ENCODE measurements at places on chromosomes 4 and X.

- DNase-seq: no peak
These were observed 66.0 kb upstream of the STOX2 start for GRCh38 chr4:183838987-183839712.

- peak; percentile 26 for DNase-seq
These were observed 147.6 kb upstream of the EOLA2 start for GRCh38 chrX:150085881-150086280.

DNA sequence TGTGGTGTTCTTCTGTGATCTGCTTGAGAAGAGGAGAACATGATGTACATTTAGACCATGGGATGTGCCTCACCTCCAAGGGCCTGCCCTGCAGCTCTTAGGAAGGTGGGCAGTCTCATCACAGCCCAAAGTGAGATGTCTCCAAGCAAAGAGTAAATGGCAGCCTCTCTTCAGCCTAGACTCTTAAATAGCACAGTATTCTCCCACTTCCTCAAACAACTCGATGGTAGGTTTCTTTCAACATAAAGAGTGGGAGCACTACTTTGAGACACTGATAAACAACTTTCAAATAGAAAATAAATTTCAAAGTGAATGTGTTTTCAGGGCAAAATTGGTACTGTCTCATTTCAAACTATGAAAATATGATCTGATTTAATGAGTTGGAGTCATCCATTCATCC is 35.2 kb downstream of the EDNRA start:
- no peak for DNase-seq

DNA sequence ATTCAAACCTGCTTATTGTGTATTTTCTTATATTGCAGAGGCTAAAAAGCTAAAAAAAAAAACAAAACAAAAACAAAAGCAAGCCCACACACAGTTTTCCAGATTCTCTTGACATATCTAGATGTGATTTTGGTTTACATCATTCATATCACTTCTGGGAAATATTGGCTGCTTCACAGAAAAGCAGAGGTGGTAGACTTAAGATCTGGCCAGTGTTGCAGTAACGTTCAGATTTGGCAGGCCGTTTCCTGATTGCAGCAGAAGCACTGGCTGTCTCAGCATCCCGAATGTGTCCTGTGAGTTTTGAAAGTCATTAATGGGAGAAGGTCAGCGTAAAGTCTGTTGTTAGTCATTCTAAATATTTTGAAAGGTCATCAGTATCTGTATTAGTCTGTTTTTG is 2062.0 kb downstream of the ARAP2 start:
- DNase-seq: no peak

- DNase-seq: no peak
These were observed 188.4 kb downstream of the UNC5C start for GRCh38 chr4:95360256-95360903.

- no peak for DNase-seq
These were observed 9.2 kb upstream of the SORCS2 start for GRCh38 chr4:7183161-7183560.

DNA sequence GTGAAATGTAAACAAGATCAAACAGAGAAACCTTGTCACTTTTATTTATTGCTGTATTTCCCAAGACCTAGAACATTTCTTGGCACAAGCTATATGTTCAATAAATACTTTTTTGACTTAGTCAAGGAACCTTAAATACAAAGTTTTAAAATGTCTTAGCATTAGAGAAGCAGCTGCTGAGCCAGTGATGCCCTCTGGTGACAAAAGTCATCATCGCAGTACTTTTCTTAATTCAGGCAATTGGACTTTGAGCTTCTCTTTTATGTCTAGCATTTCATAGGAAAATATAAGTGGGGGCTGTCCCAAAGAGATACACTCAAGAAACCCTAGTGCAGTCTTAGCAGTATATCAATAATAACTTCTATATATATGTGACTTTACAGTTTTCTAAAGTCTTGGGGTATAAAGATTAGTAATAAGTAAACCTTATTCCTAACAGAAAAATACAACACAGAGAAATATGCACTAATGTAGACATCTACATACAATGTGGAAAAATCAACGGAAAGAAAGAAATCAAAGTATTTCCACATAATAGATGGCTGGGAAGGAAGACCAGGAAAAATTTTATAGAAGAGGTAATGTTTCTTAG is 118.4 kb downstream of the DTHD1 start:
- no peak for DNase-seq

DNA sequence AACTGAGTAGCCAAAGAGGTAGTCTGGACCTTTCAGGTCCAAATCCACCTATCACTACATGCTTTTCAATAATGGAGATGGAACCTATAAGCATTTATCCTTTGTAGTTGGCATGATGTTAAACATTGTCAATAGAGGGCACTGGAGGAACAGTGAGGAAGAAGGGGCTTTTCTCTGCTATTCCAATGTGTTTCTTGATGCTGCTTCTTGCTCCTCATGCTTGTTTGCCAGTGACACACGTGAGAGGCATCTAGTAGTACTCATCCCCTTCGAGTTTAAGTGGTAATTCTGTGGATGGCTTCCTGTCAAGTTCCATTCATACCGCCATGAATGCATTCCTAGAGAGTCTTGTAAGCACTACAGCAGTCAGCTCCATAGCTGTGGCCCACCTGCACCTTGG is 84.0 kb downstream of the NAA11 start:
- DNase-seq: peak; percentile 2

DNA sequence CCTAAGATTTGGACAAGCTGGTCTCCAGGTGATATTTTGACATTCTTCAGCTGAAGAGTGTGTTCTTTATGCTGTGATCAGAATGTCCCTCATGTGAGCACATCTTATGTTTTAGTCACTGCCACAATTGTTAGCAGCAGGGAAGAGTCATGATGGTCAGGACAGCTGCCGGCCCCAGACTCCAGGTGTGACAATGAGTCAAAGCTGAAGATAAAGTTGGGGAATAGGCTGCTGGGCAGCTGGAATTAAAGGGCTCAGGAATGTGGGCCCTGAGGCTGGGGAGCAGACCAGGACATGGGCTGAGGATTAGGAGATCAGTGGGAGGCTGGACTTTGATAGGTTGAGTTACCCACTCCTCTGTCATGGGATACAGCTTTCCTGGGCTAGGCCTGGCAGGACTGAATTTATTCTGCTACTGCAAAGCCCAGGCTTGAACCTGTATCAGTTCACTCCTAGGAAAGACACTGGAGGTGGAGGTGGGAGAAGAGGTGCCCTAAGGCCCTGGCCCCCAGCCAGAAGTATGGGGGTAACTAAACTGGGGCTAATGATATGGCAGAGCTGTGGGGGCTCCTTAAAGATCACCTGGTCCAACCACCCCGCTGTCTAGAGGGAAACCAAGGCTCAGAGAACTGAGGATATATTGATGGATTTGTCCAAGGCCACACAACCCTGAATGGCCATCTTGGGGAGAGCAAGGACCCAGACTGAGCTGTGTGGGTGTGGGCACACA is 119.5 kb downstream of the PJA1 start:
- no peak for DNase-seq

GRCh38 chrX:100931218-100931924 is 2.7 kb upstream of the XKRX start:
- no peak for DNase-seq
